ENCODE measurements at places on chromosomes 1 and 21.

DNA sequence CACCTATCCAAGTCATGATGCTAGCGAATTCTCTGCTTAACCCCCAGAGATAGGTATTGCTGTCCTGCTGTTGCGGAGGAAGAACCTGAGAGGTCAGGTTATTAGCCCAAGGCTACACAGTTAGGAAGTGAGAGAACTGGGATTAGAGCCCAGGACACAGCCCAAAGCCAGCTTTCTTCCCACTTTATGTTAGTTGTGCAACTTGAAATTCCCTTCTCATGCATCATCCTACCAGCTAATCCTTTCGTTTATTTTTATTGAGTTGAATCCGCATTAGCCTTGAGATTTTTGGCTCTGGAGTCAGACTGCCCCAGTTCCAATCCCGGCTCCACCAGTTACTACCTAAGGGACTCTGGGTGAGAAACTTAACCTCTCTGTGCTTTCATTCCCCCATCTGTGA, 65.4 kb downstream of the PLEKHA6 start:
- DNase-seq, result no peak

DNA sequence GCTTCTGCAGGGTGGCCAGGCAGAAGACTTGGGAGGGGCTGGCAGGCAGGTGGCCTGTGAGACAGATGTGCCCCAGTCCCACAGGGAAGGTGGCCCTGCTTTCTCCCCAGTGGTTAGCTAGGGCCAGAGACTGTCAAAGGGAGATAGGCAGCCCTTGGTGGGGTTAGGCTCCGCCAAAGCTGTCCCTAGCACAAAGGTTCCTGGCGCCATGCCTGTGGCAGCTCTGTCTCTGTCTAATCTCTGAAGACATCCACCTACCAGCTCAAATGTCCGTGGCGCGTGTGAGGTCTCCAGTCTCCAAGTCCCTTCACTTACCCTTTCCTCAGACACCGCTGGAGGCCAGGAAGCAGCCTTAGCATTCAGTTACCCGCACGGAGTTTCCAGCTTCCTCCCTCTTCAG, 17.7 kb downstream of the TCP10L start:
- no peak for DNase-seq

DNA sequence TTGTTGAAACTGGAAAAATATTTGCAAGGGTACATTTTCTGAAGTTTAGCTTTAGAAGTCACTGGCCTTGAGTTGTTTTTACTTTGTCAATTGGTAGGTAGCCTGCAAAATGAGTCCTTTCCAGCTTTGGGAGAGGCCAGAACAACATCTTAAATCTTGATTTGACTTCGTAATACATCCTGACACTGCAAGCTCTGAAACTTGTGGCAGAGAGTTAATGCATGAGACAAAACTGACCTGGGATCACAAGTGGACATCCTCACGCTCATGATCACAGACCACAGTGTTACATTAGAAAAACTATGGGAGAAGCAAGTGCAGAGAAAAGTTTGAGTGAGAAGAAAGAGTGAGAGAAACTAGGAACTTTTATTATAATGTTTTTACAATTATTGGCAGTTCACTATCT, 550.9 kb downstream of the USP25 start:
- DNase-seq, result no peak

DNA sequence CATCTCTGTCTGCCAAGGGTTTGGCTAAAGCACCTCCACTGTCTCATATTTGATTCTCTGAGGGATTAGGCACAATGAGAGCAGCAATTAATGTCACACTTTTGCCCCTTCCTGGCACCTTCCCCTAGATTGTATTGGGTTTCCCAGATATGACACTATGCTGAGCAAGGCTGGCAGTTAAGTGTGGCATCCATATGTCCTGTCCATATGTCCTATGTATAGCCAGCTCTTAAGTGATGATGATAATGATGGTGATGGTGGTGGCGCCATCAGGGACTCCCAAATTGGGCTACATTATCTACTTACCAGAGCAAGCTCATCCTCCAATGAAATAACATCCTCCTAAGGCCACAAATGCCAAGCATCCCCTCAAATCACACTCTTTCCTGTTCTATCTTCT, 13.5 kb upstream of the LORICRIN start:
- no peak for DNase-seq

- DNase-seq, result peak; percentile 22
These were observed 576 bp downstream of the ZFP69 start for GRCh38 chr1:40477678-40478053.

- peak; percentile 92 for DNase-seq
These were observed 948 bp downstream of the SEMA4A start for GRCh38 chr1:156154317-156154749.

- peak; percentile 38 for DNase-seq
These were observed 1793.9 kb downstream of the NCAM2 start for GRCh38 chr21:22791986-22792560.

DNA sequence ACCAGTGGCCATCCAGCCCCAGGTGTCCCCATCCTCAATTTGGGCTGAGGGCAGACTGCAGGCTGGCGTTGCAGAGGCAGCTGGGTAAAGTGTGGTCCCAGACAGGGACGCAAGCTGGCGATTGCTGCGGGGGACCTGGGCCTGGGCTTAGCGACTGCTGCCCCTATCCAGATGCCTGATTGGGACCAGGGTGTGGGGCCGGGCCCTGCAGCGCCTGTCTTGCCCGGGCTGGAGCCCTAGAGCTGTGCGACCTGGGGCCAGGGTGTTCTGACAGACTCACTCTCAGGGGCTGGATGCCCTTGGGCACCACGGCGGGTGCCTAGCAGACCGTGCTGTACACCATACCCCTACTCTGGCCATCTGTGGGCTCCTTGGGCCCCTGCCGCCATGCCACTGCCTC, 16.2 kb upstream of the FAAP20 start:
- DNase-seq, result no peak

DNA sequence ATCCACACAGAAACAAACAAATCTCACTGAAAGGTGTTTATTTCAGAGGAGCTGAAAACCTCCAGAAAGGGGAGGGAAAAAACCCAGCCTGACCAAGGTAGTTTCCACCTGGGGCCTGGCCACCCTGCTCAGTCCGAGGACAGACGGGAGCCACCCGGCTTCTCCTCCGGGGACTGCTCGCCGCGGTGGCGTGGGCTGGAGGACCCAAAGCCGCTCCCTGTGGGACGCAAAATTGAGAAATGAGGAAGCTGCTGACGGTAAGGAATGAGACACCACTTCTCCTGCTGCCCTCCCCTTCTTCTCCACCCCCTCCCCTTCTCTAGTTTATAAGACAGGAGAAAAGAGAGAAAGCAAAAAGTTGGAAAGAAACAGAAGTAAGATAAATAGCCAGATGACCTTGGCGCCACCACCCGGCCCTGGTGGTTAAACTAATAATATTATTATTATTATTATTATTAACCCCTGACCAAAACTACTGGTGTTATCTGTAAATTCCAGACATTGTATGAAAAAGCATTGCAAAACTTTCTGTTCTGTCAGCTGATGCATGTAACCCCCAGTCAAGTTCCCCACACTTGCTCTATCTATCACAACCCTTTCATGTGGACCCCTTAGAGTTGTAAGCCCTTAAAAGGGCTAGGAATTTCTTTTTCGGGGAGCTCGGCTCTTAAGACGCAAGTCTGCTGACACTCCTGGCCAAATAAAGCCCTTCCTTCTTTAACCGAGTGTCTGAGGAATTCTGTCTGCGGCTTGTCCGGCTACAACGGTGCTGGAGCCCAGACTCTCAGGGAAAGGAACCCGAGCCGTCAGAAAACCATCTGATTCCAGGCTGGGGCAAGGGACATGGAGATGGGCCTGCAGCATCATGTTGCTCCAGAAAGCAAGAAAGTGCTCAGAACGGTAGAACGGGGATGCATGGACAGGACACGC, 12.5 kb downstream of the ITGB2 start:
- DNase-seq, result peak; percentile 68

GRCh38 chr1:54191525-54191924, 8.3 kb downstream of the CYB5RL start:
- no peak for DNase-seq

DNA sequence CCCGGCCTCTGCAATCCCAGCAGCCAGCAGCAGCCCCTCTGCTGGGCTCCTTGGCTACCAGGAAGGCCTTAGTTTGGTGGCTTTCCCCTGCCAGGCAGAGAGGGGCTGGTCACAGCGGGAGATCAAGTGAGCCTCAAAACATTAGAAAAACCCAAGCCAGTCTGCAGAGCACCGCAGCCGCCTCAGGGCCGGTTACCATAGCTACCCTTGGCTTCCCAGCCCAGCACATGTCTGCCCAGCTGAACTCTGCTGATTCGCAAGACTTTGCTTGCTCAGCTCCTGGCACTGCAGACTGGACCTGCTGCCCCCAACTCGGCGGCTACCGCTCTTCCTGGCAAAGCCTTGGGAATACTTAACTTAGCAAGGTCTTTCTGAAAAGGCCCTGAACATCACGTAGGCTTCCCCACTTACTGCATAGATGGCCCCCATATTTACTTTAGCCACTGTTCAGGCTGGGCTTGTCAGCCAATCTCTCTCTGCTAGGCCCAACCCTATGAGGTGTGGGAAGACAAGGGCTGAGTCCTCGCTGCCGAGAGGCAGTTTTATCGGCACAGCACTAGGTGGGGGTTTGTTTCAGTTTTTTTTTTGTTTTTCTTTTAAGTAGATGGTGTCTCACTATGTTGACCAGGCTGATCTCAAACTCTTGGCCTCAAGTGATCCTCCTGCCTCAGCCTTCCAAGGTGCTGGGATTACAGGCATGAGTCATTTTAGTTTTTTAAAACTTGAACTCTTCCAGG, 28.6 kb upstream of the PLEKHG5 start:
- DNase-seq, result no peak

GRCh38 chr1:92459871-92460320, 26.8 kb downstream of the GFI1 start:
- peak; percentile 100 for DNase-seq

- DNase-seq, result no peak
These were observed 6.7 kb upstream of the WDTC1 start for GRCh38 chr1:27227765-27228164.

DNA sequence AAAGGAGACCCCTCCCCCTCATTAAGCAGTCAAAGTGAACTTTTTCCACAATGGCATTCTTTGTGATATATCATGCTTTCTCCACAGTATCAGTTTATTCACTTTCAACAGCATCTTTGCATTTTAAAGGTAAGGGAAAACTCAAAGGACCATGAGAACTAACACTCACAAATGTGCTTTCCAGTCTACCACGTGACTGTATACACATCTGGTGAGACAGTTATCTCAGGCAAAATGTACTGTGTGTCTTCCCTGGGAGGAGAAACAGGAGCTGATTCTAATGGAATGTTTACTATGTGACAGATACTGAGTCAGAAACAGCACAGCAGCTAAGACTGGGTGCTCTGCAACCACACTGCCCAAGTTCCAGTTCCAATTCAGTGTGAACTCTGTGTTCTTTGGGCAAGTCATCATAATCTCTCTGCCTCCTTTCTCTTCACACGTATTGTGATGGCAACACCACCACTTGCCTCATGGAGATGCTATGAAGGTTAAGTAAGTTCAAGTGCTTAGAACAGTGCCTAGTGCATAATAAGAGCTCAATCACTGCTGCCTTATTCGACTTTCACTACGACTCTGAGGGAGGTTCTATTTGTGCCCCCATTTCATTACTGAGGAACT, 79.0 kb downstream of the SLC45A1 start:
- DNase-seq, result no peak

DNA sequence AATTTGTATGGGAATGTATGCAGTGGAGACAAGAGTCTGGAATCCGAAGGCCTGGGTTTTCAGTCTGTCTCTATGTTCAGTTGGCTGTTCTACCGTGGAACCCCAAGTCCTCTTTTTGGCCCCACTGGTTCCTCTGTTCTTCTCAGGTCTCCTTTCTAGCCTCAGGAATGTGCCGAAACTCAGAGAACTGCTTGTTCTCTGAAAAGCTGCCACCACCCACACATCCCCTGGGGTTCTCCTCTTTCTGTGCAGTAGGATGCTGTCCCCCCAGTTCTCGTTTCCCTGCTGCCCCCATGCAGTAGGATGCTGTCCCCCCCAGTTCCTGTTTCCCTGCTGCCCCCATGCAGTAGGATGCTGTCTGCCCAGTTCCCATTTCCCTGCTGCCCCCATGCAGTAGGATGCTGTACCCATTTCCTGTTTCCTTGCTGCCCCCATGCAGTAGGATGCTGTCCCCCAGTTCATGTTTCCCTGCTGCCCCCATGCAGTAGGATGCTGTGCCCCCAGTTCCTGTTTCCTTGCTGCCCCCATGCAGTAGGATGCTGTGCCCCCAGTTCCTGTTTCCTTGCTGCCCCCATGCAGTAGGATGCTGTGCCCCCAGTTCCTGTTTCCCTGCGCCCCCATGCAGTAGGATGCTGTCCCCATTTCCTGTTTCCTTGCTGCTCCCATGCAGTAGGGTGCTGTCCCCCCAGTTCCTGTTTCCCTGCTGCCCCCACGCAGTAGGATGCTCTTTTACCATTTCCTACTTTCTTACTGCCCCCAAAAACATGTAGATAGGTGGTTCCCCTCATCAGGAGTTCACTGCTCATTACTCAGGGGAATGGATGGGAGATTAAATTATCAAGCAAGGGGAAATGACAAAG, 35.3 kb downstream of the OPTC start:
- DNase-seq, result no peak

- no peak for DNase-seq
These were observed 31.9 kb upstream of the IL19 start for GRCh38 chr1:206738370-206739366.

DNA sequence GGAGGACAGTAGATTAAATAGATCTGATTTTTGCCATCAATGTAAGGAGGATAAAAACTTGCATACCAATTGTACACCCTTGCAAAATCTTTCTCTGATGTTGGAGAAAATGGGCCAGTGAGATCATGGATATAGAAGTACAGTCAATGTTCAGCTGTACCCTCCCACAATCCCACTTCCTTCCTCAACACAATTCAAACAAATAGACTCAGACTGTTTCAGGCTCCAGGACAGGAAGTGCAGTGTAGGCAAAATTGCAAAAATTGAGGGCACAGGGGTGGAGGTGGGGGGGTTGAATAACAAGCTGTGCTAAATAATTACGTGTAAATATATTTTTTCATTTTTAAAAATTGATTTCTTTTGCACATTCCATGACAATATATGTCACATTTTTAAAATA, 3.9 kb upstream of the IFI44 start:
- DNase-seq, result peak; percentile 89

DNA sequence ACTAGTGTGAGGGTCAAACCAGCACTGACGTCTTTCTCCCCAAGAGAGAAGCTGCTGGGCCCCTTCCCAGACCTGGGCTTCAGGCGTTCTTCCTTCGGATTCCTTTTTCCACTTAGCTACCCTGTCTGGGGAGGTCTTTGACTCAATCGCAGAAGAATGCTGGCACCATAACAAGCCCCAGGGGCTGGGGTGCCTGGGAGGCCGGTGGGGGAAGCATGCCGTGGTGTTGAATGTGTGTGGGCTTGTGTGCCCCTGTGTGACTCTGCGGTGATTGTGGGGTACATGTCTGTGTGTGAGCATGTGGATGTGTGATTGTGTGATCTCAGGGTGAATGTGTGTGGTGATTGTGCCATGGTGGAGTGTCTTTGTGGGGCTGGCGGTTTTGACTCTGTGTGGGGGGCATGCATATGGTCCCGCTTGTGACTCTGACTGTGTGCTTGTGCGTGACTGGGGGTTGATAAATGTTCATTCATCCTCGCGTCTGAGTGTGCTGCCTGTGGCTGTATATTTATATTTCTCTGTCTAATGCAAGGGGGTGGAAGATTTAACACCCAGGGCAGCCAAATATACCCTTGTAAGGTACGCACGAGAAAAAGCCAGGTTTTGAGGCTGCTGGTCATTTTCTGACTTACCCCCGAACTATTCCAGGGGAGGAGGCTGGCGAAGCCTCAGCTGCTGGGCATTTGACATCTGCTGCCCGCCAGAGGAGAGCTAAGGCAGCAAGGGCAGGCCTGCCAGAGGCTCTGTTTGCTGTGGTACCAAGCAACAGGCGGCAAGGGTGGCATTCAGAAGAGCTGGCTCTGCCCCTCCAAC, 1.1 kb upstream of the SYNC start:
- DNase-seq, result no peak
